Erythroblast (primary cell): ENCODE measurements at places on chromosomes 7 and 10.
A peak's percentile ranks its signal among the peaks of the same experiment; 100 is the strongest.

DNA sequence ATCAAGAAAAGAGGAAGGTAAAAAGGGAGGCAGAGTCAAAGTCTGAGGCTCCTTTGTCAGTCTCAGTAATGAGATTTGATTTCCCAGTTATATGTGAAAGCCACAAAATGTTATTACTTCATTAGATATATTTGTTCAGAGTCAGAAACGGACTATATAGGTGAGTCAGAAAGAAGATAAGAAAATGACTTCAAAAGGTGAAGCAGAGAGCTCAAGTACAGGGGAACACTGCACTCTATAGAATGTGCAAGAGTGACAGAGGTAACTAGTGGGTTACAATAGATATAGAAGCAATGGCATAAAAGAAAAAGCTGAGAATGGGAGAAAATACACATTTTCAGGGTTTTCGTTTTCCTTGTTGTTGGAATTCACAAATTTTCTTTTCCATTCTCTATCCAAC, 43.3 kb downstream of the DGKB start:
- DNase-seq, result no peak

DNA sequence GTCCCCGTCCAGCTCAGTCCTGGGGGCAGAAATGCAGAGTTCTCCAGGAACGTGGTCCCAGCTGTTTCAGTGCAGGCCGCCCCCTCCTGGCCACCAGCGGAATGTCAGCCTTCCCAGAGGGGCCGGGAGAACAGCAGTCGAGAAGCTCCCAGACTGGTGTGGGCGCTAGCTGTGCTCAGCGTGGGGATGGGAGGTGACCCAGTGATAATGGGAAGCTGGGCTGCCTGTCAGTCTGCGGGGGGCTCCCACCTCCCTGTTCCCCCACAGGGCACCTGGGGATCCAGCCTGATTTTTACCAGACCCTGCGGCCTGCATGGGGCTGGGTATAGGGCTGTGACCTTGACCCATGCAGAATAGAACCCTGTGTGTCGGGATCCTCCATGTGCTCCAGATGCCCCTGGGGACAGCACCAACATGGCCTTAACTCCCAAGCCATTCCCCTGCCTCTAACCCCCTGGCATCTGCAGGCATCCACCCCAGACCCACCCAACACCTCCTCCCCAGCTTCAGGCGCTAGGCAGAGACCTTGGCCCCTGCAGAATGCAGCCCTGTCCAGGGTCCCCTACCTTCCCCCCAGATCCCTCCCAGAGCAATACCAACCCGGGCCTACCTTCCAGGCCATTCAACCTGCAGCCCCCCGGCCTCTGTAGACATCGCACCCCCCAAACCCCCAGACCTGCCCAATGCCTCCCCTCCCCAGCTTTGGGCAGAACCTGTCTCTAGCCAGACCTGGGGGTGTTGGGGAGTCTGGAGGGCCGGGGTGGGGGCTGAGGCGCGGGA, 880 bp upstream of the ELN start:
- peak; percentile 71 for DNase-seq

DNA sequence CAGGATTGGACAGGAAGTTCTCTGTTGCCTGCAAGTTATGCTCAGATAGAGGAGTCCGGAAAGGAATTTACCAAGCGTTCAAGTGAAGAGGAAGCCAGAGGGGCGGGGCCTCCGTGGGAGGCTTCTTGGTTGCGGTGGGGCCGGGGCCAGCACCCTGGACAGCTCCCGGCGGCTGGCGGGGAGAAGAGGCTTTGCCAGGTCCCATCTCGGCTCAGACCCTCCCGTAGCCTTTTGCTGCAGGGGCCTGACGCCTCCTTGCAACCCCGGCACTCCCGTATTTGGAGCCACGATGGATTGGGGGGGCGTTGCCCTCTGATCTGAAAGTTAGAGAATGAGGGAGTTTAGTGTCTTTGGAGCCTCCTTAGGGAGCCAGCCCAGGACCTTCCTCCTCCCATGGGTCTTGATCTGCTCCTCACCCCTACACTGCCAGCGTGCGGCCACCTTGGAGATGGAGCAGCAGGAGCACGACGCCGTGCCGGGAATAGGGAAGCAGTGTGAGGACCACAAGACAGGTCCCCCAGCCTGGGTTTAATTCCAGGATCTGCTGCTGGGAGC, 3.1 kb upstream of the SLC18A3 start:
- DNase-seq, result peak; percentile 63

DNA sequence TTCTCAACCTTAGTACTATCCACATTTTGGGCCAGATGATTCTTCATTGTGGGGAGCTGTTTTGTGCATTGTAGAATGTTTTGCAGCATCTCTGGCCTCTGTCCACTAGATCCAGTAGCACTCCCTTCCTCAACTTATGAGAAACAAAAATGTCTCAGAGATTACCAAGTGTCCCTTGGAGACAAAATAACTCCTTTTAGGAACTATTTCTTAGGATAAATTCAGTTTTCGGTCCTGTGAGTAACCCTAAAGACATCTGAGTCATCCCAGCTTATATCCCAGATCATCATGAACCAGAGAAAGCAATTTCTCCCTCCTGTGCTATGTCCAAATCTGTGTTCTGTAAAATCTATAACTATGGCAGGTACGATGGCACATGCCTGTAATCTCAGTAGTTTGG, 266.6 kb upstream of the PHYHIPL start:
- DNase-seq, result no peak

- no peak for DNase-seq
Observed at GRCh38 chr10:100659361-100660098, 85.9 kb upstream of the PAX2 start.

GRCh38 chr7:74338366-74339108, 49.3 kb downstream of the CLIP2 start:
- no peak for DNase-seq

GRCh38 chr10:79127151-79127961, 58.6 kb downstream of the ZMIZ1 start:
- peak; percentile 10 for DNase-seq

- DNase-seq, result no peak
Observed at GRCh38 chr10:130018730-130019185, 54.7 kb upstream of the EBF3 start.

GRCh38 chr10:3745521-3745920, 39.5 kb downstream of the KLF6 start:
- no peak for DNase-seq

DNA sequence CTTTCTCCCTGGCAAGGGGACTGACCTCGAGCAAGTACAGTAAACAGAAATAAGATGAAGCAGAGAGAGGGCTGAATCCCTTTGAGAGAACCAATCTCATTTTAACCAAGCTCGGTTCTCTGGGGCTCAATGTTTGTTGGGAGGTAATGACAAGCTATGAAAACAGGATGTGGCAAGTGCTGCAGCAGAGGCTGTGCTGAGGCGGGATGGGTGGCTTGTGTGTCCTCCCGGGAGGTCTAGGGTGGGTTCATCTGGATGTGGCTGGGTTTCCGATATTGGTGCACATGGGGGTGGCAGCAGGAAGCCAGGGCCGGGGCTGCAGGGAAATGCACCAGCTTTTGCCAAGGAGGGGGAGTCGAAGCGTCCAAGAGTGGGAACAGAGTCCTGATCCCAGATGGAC, 84.5 kb downstream of the AOAH start:
- no peak for DNase-seq

- DNase-seq, result no peak
Observed at GRCh38 chr10:3700531-3701076, 84.4 kb downstream of the KLF6 start.

GRCh38 chr10:3779158-3779741, 5.8 kb downstream of the KLF6 start:
- DNase-seq, result no peak

- DNase-seq, result no peak
Observed at GRCh38 chr7:134787064-134787463, 7.6 kb downstream of the CALD1 start.

- no peak for DNase-seq
Observed at GRCh38 chr7:77950548-77950947, 152.0 kb downstream of the PHTF2 start.

DNA sequence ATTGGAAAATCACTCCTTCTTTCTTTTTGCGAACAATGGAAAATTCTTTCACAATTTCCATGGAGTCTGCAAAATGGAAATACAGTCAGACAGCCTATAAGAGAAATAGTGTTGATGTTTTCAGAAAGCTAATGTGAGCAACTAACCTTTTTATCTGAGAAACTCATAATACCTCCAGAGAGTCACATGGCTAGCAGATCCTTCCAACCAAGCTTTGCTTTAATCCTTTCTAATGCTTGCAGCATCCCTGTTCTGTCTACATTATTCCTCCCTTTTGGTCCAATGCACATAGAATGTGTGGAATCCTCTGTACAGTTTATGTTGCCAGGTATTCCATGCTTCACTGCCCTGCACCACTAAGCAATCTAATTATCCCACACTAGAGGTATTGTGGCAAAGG, 717.5 kb upstream of the LRRN3 start:
- DNase-seq, result no peak

GRCh38 chr10:132861116-132861691, 75.3 kb upstream of the NKX6-2 start:
- no peak for DNase-seq

- DNase-seq, result no peak
Observed at GRCh38 chr7:131010029-131010716, 276.2 kb upstream of the KLF14 start.

DNA sequence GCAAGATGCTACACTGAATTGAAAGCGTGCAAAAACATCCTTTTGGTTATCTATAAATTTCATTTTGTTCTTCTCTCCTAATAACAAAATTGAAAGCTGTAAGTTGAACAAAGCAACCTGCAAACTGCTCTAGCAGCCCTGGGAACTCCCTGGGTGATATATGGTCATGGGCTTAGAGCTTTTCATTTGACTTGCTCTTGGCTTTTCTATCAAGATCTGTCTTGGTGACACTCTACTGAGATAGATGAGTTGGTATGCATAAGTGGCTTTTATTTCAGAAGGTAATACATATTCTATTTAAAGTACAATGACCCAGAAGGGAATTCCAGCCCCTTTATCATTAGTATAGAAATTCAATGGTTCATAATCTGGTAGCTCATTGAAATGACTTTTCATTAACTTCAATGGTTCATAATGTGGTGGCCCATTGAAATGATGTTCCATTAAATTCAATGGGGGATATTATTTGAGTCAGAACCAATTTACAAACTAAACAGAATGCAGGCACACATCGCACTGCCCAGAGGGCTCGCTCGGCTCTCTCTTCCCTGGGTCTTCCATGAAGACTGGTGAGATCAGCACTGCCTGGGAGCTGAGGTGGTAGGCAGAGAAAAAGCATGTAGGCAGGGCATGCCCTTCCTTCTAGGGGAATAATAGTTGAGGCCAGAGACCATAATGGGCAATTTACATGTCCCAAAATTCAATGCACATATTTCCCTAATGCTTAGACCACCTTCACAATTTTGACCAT, 10.1 kb upstream of the KCNMA1 start:
- no peak for DNase-seq

- DNase-seq, result no peak
Observed at GRCh38 chr7:29487424-29487823, 76.2 kb upstream of the PRR15 start.

GRCh38 chr10:95814011-95814727, 58.2 kb downstream of the ENTPD1 start:
- no peak for DNase-seq

- DNase-seq, result no peak
Observed at GRCh38 chr7:105638902-105639495, 57.7 kb upstream of the EFCAB10 start.

DNA sequence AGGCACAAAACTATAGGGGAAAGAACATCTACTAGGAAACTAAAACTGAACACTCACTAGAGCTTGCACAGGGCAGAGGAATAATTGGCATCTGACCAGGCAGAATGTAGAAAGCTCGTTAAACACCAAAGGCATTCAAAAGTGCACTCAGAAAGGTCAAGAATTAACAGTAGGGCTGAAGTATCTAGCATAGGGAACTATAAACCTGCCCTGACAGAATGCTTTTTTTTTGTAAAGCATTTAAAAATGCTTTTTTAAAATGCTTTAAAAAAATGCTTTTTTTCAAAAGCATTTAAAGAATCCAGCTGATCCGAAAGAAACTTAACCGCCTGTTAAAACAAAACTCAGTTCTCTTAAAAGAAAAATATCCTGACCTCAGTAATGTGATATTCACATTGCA, 74.6 kb upstream of the EGFR start:
- no peak for DNase-seq

GRCh38 chr10:15461353-15462108, 90.4 kb upstream of the FAM171A1 start:
- peak; percentile 74 for DNase-seq

- DNase-seq, result no peak
Observed at GRCh38 chr7:137306748-137307147, 36.8 kb downstream of the PTN start.

- no peak for DNase-seq
Observed at GRCh38 chr7:8714791-8715190, 281.4 kb downstream of the NXPH1 start.

- no peak for DNase-seq
Observed at GRCh38 chr10:118264838-118265470, 77.2 kb downstream of the FAM204A start.

DNA sequence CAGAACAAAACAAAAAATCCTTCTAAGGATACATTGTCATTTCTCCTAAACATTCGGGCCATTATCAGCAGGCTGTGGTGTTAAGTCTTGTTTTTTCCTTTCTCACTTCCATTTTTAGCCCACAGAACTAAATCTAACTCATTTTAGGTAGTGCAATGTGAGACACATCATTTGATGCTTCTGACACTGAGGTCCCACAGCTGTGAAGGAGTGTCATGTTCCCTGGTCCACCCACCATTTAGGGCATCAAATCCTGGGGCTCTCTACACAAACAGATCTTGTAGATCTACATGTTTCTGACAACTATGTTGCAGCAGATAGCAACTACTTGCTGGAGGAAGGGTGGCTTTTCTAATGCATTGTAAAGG, 232.5 kb upstream of the IGFBP3 start:
- DNase-seq, result no peak

DNA sequence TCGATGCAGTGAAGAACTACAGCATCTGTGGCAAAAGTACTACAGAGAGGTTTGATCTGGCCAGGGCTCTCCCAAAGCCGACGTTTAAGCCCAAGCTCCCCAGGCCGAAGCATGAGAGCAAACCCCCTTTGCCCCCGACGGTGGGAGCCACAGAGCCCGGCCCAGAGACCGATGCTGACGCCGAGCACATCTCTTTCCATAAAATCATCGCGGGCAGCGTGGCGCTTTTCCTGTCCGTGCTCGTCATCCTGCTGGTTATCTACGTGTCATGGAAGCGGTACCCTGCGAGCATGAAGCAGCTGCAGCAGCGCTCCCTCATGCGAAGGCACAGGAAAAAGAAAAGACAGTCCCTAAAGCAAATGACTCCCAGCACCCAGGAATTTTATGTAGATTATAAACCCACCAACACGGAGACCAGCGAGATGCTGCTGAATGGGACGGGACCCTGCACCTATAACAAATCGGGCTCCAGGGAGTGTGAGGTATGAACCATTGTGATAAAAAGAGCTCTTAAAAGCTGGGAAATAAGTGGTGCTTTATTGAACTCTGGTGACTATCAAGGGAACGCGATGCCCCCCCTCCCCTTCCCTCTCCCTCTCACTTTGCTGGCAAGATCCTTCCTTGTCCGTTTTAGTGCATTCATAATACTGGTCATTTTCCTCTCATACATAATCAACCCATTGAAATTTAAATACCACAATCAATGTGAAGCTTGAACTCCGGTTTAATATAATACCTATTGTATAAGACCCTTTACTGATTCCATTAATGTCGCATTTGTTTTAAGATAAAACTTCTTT, 2.3 kb downstream of the LRRTM3 start:
- DNase-seq, result no peak
